A549 treated with Mapracorat at 1 μM for 4 hours (cell line): ENCODE measurements at places on chromosomes 11 and 22. TPM values are rescaled to one million over a fixed set of nuclear protein-coding genes. Genes with fewer than 3 reads are reported as not detected.

UBQLNL gene
- total RNA-seq, result not detected in 5 replicates

SPTBN2 gene
- total RNA-seq, result 8.7 to 10.7 TPM (median 9.7 TPM) in 5 replicates

YPEL1 gene
- 0.06 to 0.39 TPM (median 0.24 TPM) in 5 replicates for total RNA-seq

CCDC188 gene
- not detected in 5 replicates for total RNA-seq

VSIG2 gene
- total RNA-seq, result not detected in 5 replicates

CHST1 gene
- 1.3 to 2.0 TPM (median 1.8 TPM) in 5 replicates for total RNA-seq
